ENCODE measurements at places on chromosomes 16 and 17.

DNA sequence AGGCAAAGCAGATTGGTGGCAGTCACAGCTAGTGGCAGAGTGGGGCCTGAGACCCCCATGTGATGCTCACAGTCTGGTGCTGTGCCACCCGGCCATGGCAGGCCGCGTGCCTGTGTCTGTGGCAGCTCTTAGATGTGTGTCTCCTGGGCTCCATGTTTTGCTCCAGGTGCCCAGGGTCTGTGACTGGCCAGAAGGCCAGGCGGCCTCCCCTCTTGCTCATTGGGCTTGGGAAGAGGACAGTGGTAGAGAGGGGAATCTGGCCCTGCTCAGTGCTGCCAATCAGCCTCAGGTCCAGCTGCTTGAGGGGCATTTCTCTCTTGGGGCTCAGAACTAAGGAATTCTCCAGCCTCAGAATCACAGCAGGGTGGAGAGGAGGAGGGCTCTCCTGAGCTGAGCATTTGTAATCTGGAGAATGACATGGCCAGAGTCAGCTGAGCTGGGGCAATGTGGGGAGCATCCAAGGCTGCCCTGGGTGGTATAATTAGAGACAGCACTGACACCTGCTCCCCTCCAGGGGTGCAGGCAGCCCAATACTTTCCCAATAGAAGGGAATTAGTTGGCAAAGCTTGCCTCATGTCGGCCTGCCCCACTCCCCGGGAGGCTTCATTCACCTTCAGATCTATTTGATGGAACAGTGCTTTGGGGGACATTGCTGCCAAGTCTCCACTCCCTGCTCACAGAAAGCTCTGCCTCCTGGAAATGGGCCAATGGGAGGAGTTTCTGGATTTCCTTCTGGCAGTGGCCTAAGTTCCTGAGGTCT is 2.7 kb upstream of the LASP1NB start:
- DNase-seq: no peak

- peak; percentile 84 for DNase-seq
These were observed 10.3 kb downstream of the CDRT4 start for GRCh38 chr17:15456972-15457722.

DNA sequence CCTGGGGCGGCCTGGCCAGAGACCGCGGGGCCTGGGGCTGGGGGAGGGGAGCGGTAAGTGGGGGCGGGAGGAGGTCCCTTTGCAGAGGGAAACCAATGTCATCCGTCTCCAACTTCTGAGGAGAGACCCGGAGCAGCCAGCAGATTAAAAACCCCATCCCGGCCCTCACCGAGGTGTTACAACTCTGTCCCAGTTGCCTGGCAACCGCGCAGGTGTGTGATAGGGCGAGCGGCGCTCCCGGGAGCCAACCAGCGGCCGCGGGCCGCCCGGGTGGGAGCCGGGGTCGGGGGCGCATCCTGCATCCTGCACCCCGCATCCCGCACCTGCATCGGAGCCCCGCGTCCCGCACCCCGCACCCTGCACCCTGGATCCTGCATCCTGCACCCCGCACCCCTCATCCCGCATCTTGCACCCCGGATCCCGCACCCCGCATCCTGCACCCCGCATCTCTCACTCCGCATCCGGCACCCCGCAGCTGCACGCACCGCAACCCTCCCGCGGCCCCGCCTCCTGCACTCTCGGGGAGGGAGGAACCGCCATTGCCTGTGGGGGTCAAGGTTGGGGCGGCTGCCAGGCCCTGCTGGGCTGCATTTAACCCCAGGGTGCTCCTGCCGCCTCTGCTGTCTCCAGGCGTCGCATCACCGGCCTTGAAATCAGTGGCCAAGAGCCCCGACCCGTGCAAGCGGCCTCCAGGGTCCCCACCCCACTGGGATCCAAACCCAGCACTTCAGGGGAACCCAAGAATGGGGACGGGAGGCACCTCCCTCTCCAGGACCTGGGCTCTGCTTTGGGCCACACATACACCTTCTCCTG is 47.3 kb downstream of the RTN4RL1 start:
- DNase-seq: peak; percentile 18

- no peak for DNase-seq
These were observed 128.5 kb downstream of the CA10 start for GRCh38 chr17:52030052-52030451.

DNA sequence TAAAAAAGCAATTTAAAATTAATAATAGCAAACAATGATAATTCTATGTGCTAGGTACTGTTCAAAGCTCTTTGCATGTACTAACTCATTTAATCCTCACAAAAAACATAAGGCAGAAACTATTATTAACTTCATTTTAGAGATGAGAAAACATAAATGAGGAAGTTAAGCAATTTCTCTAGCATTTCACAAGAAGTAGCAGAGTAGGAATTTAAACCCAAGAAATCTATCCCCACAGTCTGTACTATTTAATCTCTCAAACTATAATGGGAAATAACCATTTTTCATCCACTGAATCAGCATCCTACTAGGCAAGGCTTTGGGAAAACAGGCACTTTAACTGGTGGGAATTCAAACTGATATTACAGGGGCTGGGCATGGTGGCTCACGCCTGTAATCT is 42.2 kb upstream of the INTS2 start:
- no peak for DNase-seq

GRCh38 chr17:74140282-74140681 is 63.2 kb upstream of the RPL38 start:
- DNase-seq: no peak

DNA sequence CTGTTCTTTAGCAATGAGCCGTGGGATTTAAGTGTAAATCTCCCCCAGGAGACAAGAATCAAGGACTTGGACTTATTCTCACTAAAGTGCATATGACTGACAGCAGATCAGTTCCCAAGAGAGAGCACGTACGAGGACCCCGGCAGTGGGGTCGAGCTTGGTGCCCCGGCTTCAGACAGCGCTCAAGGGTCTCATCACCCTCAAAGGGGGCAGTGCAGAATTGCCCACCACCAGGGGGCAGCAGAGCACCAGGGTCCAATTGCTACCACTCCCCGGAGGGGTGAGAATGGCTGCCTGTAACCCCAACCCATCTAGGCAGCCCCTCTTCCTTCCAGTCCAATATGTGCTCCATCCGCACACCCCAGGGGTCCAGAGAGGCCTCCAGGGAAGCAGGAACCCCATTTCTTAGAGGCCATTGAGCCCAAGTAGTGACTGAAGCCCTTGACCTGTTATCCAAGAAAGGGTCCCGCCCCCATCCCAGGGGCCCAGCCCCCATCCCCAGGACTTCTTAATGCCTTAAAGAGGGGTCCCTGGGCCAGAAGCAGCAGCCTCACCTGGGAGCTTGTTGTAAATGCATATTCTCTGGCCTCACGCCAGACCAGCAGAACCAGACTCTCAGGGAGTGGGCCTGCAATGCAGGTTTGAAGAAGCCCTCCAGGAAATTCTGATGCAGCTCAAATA is 86.1 kb downstream of the ZDHHC7 start:
- DNase-seq: peak; percentile 17

GRCh38 chr16:314795-315299 is 31.9 kb downstream of the PDIA2 start:
- no peak for DNase-seq

DNA sequence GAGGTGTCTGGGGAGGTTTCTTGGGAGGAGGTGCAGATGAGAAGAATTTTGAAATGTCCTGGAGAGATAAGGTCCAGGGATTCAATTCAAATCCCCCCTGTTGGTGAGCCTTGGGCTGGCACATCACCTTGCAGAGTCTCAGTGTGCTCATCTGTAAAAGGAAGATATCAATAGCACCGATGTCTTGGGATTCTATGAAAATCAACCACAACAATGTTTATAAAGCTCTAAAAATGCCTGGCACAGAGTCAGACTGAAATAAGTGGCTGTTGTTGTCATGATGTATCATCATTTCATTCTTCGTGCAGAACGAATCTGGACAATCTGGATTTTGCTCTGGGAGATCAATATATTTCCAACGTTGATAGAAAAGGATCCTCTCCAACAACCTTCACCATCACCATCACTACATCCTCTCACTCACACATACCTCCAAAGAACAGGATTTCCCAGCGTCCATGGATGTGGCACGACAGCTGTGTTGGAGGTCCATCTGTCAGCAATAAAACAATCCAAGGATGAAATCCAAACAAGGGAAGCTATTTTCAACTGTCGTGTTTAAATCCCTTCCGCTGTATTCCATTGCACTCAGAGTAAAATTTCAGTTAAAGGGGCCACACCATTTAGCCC is 393.7 kb upstream of the DYNLRB2 start:
- DNase-seq: no peak

- no peak for DNase-seq
These were observed 165.1 kb downstream of the ABCC12 start for GRCh38 chr16:47990676-47991075.

DNA sequence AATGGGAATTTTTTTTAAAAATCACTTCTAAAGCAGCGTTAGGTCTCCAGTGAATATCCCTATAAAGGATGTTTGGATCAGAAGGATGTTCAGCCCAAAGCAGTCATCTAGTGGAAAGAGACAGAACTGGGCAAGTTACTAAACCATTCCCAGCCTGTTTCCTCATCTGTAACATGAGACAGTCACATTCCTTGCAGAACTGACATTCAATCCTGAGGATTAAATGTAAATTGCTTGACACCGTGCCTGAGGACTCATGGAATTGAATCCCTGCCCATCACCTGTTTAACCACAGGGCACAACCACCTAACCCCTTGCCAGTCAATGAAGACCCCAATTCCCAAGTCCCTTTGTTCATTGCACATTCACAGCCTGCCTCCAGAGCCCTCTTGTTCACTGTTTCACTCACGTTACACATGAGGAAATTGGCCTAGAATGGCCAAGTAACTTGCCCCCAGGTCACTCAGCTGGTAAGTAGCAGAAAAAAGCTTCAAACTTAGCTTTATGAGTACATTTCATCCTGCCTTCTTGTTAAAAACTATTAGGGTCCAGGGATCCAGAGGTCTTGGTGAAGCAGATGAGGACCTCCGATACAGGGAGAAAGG is 1.4 kb downstream of the CMTM2 start:
- DNase-seq: no peak

- DNase-seq: no peak
These were observed 140.3 kb upstream of the ERCC4 start for GRCh38 chr16:13779676-13780075.

GRCh38 chr16:57730771-57731730 is 4.5 kb upstream of the KATNB1 start:
- no peak for DNase-seq

GRCh38 chr16:50303041-50303604 is 36.8 kb downstream of the ADCY7 start:
- DNase-seq: no peak

DNA sequence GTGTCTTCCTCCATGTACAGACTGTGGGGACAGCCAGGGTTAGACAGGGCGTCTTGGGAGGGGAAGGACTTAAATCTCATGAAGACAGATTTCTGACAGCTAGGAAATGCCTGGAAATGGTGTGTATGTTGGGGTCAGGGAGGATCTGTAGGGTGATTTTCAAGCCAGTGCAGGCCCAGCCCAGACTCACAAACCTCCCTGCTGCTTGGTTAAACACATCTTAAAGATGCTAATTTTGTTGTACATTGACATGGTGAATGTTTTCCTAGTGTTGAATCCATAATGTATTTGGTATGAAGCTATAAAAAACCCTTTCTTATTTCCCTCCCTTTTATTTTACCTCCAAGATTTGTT is 238.3 kb downstream of the CCDC182 start:
- no peak for DNase-seq

Data from nucleus accumbens (tissue), 56 donors.